ENCODE measurements at places on chromosomes 7 and 10. TPM values are rescaled to one million over a fixed set of nuclear protein-coding genes. Genes with fewer than 3 reads are reported as not detected.
A peak's percentile ranks its signal among the peaks of the same experiment; 100 is the strongest.

DNA sequence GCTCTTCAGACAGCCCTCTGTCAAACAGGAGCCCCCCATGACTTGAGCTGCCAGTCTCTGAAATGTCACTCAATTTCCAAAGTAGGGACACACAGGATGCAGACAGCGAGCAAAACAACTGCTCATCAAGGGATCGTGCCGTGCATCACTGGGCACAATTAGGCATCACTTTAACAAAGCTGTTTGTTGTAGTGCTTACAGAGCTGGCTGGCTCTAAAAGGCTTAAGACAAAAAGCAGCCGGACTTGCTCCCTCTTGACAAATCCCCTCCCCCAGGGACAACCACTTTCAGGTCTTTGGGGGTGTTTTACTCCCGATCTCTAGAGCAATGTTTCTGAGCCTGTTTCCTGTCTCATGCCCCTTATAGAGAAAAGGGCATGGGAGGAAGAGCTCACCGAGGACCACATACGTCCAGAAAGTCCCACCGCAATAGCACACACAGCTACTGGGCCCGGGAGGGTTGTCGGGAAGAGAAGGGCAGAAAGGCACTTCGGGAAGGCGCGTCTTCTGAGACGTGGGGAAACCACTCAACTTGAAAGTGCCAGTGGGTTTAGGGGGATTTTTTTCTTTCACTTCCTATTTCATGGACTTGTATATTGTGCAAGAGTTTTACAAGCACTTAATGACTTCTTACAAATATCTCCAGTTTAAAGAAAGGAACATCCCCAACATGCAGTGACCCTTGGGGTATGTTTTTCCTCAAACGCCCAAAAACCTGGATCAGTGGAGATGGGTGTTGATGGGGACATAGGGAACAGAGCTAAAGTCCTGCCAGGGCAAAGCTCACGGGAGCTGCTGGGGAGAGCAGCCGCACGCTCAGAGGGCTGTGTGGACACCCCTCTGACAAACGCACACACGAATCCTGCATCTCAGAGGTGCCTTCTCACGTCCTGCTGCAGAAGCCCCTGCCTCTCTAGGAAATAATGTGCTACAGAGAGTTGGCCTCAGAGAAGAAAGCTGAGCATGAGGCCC, 27.1 kb downstream of the LRRC20 start:
- H3K4me1 ChIP-seq = no peaks in the 10 kb centered on the region
- H3K4me3 ChIP-seq = peak overlapping the region; percentile 1
- no peaks in the 10 kb centered on the region for H3K27me3 ChIP-seq
- H3K27ac ChIP-seq = peak overlapping the region; percentile 55
- DNase-seq = no peak

DNA sequence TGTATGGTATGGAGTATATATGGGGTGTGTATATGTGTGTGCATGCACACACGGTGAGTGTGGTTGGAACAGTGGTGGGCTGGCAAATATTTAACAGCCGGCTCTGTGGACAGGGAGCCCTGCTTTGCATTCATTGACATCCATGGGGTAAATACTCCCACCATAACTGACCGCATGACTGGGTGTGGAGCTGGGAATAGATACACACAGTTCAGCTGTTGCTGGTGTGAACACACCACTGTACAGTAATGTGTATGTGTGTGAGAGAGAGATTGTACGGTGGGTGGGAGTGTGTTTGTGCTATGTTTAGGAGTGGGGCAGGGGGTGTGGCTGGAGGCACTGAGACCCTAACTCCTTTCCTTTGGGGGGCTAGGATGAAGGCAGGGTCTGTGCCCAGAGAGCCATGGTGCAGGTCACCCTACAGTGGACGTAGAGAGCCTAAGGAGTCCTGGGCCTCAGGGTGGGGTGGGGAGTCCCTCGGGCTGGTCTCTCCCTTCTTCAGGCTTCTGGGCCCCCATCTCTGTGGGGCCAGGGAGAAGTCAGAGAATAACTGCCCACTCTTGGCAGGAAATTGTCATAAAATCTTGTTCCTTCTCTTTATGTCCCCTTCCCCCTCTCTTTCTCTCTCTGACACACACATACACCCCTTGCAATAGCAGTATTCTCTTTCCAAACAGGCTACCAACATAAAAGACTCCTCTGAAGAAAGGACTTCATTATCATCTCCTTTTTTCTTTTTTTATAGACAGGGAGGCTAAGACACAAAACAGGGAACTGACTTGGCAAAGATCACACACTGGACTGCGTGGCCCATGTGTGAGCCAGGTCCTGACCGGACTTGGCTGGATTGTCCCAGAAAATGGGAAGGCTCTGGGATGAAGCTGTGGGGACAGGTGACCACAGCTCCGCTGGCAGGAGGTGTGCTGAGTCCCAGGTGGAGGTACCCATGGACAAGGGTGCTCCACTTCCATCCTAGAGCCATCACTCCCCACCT, 3.2 kb downstream of the SFRP5 start:
- no peak overlapping the region for H3K27ac ChIP-seq
- H3K27me3 ChIP-seq = peaks cover 3% of the 10 kb centered on the region
- no peak overlapping the region for H3K4me3 ChIP-seq
- H3K36me3 ChIP-seq = no peaks in the 10 kb centered on the region

- H3K36me3 ChIP-seq = no peaks in the 10 kb centered on the region
- H3K4me1 ChIP-seq = no peaks in the 10 kb centered on the region
- no peak overlapping the region for H3K4me3 ChIP-seq
Observed at GRCh38 chr10:4532976-4533375, 293.0 kb upstream of the AKR1E2 start.

DNA sequence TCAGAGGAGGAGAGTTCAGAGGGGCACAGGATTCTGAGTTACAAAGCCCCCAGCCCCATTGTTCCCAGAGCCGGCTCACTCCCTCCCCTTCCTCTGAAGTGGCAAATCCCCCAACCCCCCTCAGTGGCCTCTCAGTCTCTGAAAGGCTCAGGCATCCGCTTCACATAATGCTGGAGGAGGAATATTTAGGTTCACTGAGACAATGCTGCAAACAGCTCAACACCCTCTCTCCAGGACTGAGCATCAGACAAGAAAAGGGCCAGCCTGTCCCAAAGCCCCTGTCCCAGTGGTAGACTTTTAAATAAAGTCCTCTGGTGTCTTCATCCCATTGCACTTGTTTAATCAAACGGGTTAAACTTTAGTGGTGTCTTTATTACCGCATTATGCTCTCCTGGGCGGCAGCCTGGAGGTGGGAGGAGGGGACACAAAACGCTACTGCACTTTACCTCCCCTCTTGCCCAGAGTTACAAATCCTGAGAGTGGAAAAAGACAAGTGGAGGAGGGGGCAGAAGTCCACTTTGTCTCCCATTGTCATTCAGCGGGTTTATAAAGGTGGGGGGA, 257.9 kb downstream of the FGFR2 start:
- DNase-seq = no peak
- H3K27me3 ChIP-seq = no peaks in the 10 kb centered on the region
- H3K36me3 ChIP-seq = no peaks in the 10 kb centered on the region
- no peak overlapping the region for H3K4me3 ChIP-seq
- no peaks in the 10 kb centered on the region for H3K4me1 ChIP-seq
- H3K27ac ChIP-seq = no peak overlapping the region

GRCh38 chr7:143492799-143493739, 15.4 kb downstream of the TAS2R41 start:
- no peaks in the 10 kb centered on the region for H3K4me1 ChIP-seq
- H3K4me3 ChIP-seq = no peak overlapping the region
- no peaks in the 10 kb centered on the region for H3K27me3 ChIP-seq

DNA sequence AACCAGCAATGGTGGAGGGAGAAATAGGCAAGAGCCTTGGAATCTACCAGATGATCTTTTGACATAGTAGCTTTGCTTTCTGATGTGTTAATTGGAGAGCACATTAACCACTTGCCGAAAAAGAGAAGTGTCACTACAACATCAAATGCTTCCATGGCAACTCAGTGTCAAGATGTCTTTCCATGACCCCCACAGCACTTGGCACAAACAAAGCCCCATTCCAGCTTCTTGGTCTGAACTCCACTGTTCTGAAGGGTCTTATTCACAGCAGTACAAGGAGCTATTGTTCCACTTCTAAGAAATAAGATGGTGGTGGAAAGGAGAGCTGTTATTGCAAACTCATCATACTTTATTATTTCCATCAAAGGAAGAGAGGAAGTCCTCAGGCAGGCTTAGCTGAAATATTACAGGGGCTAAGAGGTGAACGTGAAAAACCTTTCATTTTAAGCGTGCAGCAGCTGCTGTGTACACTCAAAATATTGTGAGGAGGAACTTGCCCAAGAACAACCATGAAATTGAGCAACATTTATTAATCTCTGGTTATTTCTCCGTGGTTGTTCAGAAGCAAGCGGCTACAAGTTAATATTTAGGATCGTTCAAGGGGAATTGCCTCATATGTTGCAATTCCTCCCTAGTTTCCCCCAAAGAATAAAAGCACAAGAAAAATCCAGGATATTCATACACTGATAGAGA, 354.8 kb upstream of the CELF2 start:
- no peaks in the 10 kb centered on the region for H3K4me1 ChIP-seq
- no peak overlapping the region for H3K27ac ChIP-seq
- H3K27me3 ChIP-seq = no peaks in the 10 kb centered on the region

- no peaks in the 10 kb centered on the region for H3K27me3 ChIP-seq
- H3K27ac ChIP-seq = no peak overlapping the region
- H3K36me3 ChIP-seq = no peaks in the 10 kb centered on the region
Observed at GRCh38 chr7:12623885-12624498, 53.5 kb downstream of the SCIN start.

GRCh38 chr10:69494626-69495558, 43.6 kb downstream of the TSPAN15 start:
- H3K4me3 ChIP-seq = no peak overlapping the region
- H3K27me3 ChIP-seq = no peaks in the 10 kb centered on the region
- no peaks in the 10 kb centered on the region for H3K36me3 ChIP-seq
- no peaks in the 10 kb centered on the region for H3K4me1 ChIP-seq
- peak; percentile 34 for DNase-seq

GRCh38 chr10:132436861-132437410, 39.9 kb downstream of the PWWP2B start:
- H3K36me3 ChIP-seq = no peaks in the 10 kb centered on the region
- no peaks in the 10 kb centered on the region for H3K4me1 ChIP-seq
- no peaks in the 10 kb centered on the region for H3K27me3 ChIP-seq
- no peak overlapping the region for H3K27ac ChIP-seq
- H3K4me3 ChIP-seq = no peak overlapping the region

DNA sequence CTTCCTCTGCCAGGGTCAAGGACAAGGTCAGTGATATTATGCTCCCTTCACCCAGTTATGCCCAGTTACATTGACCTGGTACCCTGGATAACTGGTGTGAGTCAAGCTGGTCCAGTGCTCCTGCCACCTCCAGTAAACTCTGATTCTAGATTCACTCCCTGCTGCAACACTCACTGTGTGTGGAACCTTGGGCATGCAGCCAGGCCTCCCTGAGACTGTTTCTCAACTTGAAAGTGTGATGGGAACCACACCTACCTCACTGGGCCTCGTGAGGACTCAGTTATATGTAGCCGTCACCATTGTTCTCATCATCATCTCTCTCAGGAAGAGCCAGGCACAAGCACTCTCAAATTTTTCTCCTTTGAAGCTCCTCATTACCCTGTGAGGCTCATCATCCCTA, 935 bp upstream of the ZNF736 start:
- H3K36me3 ChIP-seq = no peaks in the 10 kb centered on the region
- peaks cover 4% of the 10 kb centered on the region for H3K4me1 ChIP-seq
- H3K27ac ChIP-seq = no peak overlapping the region
- no peaks in the 10 kb centered on the region for H3K27me3 ChIP-seq

DNA sequence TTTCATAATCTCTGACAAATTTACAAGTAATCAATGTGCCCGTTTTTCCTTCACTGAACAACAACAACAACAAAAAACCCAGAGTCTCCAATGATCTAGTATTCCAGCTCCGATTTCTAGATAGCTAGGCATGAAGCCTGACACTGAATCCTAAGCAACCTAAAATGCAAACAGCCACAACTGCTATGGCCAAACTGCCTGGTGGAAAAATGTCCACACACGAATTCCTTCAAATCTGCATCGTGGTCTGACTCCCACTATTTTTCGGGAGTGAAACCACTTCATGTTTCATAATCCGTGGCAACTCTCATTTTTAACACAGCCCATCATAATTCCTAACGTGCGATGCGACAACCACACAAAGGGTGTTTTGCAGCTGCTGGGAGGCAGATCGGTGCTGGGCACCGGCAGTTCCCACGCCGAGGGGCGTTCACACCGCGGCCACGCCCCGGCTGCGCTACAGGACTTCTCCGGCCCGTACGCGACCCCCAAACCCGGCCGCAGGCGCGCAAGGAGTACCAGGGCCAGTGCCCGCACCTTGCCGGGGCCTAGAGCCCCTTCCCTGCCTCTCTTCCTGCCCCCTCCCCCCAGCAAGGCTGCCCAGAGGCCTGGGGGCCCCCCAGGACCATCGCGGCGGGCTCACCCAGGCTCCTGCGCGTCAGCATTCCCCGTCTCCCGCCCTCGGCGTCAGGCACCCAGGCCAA, 814 bp downstream of the RUFY2 start:
- peak overlapping the region; percentile 85 for H3K27ac ChIP-seq
- DNase-seq = peak; percentile 65
- peaks cover 5% of the 10 kb centered on the region for H3K36me3 ChIP-seq
- peak overlapping the region; percentile 97 for H3K4me3 ChIP-seq
- no peaks in the 10 kb centered on the region for H3K4me1 ChIP-seq

DNA sequence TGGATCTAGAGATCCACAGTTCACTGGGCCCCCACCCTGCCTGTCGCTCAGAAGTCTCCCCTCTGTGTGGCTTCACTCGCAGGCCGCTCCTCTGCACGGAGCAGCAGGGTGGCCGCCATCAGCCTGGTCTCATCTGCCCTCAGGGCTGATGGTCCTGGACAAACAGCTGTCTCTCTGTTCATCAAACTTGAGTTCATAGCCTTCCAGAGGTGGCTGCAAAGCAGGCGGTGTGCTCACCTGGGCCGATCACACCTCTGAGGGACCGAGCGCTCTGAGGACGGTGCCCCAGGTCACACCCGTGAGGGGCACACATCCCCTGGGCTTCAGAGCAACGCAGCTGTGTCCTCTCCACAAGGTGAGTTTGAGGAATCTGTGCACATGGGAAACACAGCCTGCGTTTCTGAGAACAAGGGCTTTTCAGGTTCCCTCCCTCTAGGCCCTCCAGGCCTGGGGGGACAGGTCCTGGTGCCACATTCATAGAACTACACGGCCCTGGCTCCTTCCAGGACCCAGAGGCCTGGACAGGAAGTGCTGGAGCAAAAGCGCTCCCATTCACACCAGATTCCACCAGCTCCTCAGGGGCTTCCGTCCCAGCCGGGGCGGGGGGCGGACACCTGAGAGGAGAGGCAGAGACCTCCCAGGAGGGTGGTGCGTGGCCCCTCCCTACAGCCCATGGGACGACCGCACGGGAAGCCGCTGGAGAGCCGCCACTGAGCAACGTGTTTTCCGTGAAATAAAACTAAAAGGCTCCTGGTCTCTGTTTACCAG, 31.2 kb upstream of the FAM20C start:
- no peak for DNase-seq
- H3K4me1 ChIP-seq = no peaks in the 10 kb centered on the region
- no peaks in the 10 kb centered on the region for H3K27me3 ChIP-seq
- peak overlapping the region; percentile 59 for H3K27ac ChIP-seq
- H3K4me3 ChIP-seq = no peak overlapping the region

TIMM23 gene
- 34.7 TPM for total RNA-seq

ZNF239 gene
- total RNA-seq = 3.2 TPM

IFIT1 gene
- 6.2 TPM for total RNA-seq

LRIT1 gene
- total RNA-seq = not detected
